Suprapubic skin (tissue), 4 donors: ENCODE measurements at places on chromosomes 4 and X. TPM values are rescaled to one million over a fixed set of nuclear protein-coding genes. Genes with fewer than 3 reads are reported as not detected.

Gene MAMLD1
- total RNA-seq: 0.68 TPM

Gene DKK2
- 1.9 TPM for total RNA-seq

Gene UGT8
- total RNA-seq: 1.0 TPM

Gene ATG4A
- 13.5 TPM for total RNA-seq

Gene PCDH18
- total RNA-seq: 4.1 TPM

Gene CFAP47
- not detected for total RNA-seq

Gene FABP2
- not detected for total RNA-seq

Gene PITX2
- 8.3 TPM for total RNA-seq

- DNase-seq: no peak
- H3K36me3 ChIP-seq: peaks cover 81% of the 10 kb centered on the region
- H3K27ac ChIP-seq: no peak overlapping the region
- H3K4me3 ChIP-seq: no peak overlapping the region
Measured at GRCh38 chr4:128847082-128847724, 37.7 kb downstream of the JADE1 start.

- H3K27me3 ChIP-seq: no peaks in the 10 kb centered on the region
- no peaks in the 10 kb centered on the region for H3K36me3 ChIP-seq
- DNase-seq: no peak
Measured at GRCh38 chr4:70508801-70509200, 9.6 kb upstream of the AMTN start.

GRCh38 chrX:111047575-111047974 lies 48.4 kb upstream of the PAK3 start:
- no peak overlapping the region for H3K27ac ChIP-seq
- DNase-seq: no peak
- H3K36me3 ChIP-seq: no peaks in the 10 kb centered on the region
- H3K4me1 ChIP-seq: no peaks in the 10 kb centered on the region

GRCh38 chr4:139851639-139852038 lies 186.0 kb downstream of the MGST2 start:
- H3K4me1 ChIP-seq: no peaks in the 10 kb centered on the region
- H3K36me3 ChIP-seq: no peaks in the 10 kb centered on the region
- no peak for DNase-seq
- no peak overlapping the region for H3K4me3 ChIP-seq
- no peak overlapping the region for H3K27ac ChIP-seq

DNA sequence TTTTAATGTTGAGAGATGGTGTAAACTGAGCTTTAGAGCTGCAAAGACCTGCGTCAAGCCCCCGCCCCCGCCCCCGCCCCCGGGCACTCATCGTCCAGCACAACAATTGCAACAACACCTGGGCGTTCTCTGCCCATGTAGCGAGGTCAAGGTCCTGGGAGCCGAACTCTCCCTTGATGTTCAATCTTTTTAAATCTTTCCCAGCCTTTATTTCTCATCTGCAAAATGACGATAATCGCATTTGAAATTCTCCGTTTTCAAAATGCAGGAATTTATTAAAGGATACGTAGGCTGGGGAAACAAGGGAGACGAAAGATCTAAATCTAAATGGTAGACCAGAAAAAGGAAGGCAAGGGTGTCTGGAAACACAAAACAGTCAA lies 648 bp upstream of the MSMO1 start:
- no peak for DNase-seq
- peak overlapping the region; percentile 67 for H3K4me3 ChIP-seq
- H3K4me1 ChIP-seq: peaks cover 27% of the 10 kb centered on the region
- peak overlapping the region; percentile 81 for H3K27ac ChIP-seq

DNA sequence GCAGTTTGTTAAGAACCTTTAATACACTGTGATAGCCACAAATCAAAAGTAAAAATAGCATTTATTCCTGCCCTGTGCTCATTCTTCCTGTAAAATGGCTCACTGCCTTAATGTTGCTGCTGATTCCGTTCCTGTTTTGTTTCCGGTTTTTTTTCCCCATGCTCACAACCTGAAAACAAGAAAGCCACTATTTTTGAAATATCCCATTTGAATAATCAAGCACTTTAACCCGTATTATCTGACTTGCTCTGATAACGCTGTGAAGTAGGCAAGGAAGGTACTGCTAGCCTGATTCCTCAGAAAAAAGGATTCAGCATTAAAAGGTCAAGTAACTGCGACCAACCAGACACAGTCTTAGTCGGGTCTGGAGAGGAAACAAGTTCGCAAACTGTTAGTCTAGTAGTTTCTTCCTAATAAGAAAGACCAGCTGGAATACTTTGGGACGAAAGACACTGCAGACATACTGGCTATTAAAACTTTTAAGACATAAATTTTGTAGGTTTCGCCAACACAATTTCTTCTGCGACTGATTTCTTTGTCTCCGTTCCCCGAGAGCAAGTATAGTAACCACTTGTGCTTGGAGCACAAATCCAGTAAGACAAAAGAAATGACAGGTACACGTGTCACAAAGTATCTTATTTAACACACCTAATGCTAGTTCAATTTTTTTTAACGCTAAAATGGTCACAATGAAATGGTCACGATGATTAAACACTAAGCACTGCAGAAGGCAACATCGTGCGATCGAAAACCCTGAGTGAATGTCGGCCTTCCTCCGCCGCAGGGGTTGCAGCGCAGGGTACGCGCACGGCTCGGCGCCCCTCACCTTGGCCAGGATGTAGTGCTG lies 802 bp downstream of the COX18 start:
- peaks cover 8% of the 10 kb centered on the region for H3K36me3 ChIP-seq
- peak overlapping the region; percentile 75 for H3K4me3 ChIP-seq
- H3K4me1 ChIP-seq: peaks cover 28% of the 10 kb centered on the region
- H3K27ac ChIP-seq: peak overlapping the region; percentile 96
- DNase-seq: no peak

GRCh38 chr4:116400480-116400879 lies 684.9 kb downstream of the TRAM1L1 start:
- no peak overlapping the region for H3K27ac ChIP-seq
- H3K4me3 ChIP-seq: no peak overlapping the region
- H3K27me3 ChIP-seq: no peaks in the 10 kb centered on the region
- DNase-seq: no peak
- H3K4me1 ChIP-seq: no peaks in the 10 kb centered on the region
- H3K36me3 ChIP-seq: no peaks in the 10 kb centered on the region

- H3K36me3 ChIP-seq: no peaks in the 10 kb centered on the region
- H3K27ac ChIP-seq: peak overlapping the region; percentile 38
- H3K4me3 ChIP-seq: no peak overlapping the region
- no peaks in the 10 kb centered on the region for H3K27me3 ChIP-seq
- H3K4me1 ChIP-seq: peaks cover 6% of the 10 kb centered on the region
- no peak for DNase-seq
Measured at GRCh38 chr4:182207830-182208396, 35.3 kb upstream of the TENM3 start.

- DNase-seq: no peak
- H3K36me3 ChIP-seq: no peaks in the 10 kb centered on the region
Measured at GRCh38 chr4:44186096-44186849, 262.3 kb downstream of the KCTD8 start.
